ENCODE measurements at places on chromosomes 5 and 9. TPM values are rescaled to one million over a fixed set of nuclear protein-coding genes. Genes with fewer than 3 reads are reported as not detected.
A peak's percentile ranks its signal among the peaks of the same experiment; 100 is the strongest.

DNA sequence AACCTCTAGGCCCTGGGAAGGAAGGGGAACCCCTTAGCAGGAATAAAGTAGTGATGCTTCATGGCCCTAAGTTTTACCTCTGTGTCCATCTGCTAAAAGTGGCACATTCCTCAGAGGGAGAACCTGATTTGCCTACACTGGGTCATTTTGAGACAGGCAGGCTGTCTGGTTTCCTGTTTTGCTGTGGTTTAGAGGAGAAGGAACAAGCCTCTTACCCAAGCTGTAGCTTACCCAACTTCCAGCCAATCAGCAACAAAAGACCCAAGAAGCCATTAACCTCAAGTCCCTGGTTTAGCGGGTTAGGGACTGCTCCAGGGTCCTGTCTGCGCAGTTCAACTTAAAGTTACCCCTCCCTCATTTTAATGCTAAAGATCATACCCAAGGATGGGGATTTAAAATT lies 411.0 kb downstream of the MAT2B start:
- DNase-seq = no peak

DNA sequence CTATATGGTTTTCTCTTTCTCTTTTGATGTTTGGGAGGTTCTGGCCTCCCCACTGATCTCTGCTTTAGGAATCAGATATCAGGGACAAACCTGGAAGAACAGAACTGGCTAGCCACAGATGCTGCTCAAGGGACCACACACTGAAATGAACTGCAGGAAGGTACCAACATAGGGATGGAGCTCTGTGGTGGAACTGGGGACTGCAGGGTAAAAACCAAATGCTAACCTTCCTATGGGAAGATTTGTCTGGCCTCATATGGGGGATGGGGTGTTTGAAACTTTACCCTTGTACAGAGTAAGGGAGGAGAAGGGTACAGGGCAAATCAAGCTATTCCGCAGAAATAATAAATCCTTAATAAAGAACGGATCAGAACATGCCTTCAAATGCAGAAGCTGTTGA lies 49.4 kb downstream of the ELOVL7 start:
- no peak for DNase-seq

AGXT2 gene
- polyA plus RNA-seq = 55.7 TPM

QSOX2 gene
- 16.1 TPM for polyA plus RNA-seq

DNA sequence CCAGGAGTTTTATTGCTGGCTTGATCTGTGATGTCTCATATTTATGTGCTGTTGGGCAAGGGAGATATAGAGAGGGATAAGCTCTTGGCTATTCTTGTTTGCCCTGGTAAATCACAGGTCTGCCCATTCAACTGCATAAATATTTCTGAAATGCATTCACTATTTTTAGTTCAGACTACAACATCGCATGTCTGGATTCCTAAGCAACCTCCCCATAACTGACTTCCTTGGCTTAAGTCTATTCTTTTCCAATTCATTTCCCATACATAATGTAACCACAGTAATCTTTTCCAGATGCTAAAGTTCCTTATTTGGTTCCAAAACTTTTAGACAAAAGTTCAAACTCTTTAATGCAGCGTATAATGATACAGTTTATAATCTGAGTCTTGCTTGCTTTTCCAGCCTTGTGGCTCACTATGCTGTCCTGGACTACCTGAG lies 321.4 kb upstream of the ACTBL2 start:
- DNase-seq = no peak

HAPLN1 gene
- polyA plus RNA-seq = 3.9 TPM

DNA sequence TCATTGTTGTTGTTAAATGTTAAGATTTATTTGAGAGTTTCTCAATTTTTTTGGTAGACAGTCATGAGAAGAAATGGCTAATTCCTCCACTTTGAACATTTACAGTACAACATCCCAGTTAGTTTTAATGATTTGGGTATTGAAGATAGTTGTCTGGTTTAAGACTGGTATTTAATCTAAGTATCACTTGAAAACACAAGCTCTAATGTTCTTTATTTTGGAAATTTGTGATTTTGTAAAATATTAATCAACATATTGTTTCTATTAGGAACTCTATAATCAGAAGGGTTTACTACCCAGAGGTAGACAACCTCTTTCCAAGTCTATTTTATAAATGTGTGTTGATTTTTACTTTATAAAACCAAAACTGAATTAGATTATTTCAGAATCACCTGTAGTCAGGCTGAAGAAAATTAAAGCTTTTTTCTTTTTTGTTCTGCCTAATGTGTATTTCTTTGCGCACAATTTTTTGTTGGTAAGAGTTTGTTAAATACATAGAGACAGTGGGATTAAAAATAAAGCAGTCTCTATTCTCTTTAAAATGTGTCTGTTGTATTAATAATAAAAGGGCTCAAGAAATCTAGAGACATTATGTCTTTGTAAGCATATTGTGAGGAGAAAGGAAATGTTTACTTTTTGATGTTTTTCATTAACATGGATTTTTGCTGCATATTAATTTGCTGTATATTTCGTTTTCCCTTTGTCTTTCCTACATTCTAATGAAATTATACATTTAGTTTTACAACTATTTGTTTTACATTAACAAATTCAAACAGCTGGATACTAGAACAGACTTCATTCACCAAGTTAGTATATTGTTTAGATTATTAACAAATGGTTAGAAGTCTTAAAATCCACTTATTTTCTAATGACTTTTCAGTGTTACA lies 3.9 kb upstream of the PURA start:
- peak; percentile 32 for DNase-seq

DNA sequence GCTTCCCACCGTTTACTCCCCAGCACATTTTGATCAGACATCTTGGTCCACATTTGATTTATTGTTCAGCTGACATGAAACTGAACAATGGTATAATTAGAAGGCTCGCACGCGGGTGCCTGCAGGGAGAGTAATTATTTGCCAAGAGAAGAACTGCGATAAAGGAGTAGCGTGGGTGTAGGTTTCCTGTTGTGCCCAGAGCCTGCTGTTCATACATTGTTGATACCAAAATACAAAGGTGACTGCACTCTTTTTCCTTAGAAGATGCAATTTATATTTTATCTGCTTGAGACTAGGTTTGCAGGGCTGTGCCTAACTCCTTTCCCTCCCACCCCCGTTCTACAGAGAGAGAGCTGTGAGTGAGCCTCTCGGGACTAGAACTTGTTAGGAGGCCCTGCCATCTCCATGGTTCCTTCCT lies 241.8 kb upstream of the MSX2 start:
- no peak for DNase-seq

- no peak for DNase-seq
These were observed 13.6 kb downstream of the CKMT2 start for GRCh38 chr5:81246697-81247096.

- DNase-seq = peak; percentile 53
These were observed 286.6 kb downstream of the CRB2 start for GRCh38 chr9:123642291-123643278.

DNA sequence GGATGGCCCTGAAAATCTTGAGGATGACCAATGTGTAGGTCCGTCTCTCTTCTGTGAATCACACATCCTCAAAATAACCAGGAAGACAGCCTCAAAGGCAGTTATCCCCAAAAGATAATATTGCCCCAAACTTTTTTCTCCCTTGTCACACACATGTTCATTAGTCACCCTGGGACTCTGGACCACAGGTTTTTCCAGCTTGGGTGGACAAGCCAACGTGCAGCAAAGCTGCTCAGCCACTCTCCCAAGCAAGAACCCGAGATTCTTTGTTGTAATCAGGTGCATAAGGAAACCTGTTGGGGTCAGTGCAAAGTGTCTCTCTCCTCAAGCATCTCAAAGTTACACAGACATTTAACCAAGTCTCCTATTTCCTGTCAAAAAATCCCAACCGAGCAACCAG lies 196.6 kb downstream of the GNA14 start:
- DNase-seq = no peak

DNA sequence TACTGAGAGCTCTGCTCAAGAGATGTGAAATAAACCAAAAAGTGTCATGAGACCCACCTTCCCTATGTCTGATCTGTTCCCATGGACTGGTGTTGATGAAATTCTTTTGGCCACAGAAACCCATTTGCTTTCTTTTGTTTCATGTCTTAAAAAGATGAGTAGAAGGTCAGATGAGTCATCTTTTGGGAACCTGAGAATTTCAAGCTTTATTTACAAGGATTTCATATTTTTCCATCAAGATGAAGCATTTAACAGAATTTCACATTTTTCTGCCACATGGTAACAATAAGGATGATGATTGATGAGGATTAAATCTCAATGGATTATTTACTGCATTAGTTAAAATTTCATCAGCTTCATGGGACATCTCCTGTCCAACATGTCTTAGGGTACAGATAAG lies 337.8 kb downstream of the DEPDC1B start:
- no peak for DNase-seq

- no peak for DNase-seq
These were observed 250.5 kb downstream of the NR2F1-AS1 start for GRCh38 chr5:93330506-93330905.

S100Z gene
- 0.33 TPM for polyA plus RNA-seq

GRCh38 chr9:90018688-90019087 lies 413.9 kb downstream of the GADD45G start:
- DNase-seq = no peak

DNA sequence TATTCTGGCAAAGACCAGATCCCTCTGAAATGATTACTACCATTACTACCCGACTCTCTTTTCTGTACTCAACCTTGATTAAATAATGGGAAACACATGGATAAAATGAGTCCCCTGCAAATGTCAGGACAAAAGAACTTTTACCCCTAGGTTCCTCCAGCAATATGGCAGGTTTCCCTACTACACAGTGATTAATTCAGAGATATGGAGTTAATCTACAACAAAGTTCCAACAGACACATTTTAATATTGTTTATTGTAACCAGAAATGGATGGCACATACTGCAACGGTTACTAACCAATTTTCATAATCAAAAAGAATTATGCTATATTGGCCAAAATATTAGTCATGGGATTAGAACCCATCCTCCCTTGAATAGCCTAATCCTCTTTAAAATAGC lies 294.8 kb downstream of the ATPSCKMT start:
- DNase-seq = no peak

DNA sequence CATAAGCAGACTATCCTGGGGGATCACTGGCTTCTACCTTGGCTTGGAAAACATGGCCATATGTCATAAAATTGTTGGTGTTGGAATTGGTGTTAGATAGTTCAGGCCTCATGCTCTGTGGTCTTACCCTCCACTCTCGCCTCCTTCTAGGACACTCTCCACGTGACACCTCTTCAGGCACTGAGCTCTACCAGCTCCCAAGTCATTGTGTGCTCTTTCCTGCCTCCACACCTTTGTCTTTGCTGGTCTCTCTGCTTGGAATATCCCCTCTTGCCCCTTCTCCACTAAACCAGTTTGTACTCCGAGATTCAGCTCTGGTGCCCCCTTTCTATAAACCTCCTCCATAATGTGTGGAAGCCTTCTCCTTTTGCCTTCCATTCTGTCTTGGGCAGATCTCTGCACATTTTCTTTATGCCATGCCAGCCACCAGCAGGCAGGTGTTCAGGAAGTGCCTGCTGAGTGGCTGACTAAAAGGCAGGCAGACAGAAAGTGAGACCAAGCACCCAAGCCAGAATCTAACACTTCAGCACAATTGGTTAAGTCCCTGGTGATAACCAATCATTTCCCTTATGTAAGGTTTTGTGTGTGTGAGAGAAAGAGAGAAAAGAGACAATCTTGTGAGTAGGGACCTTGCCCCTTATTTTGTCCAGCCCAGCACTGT lies 37.7 kb downstream of the SAR1B start:
- DNase-seq = no peak

GRCh38 chr5:139888370-139888769 lies 92.8 kb downstream of the PSD2 start:
- no peak for DNase-seq

C9orf78 gene
- polyA plus RNA-seq = 65.4 TPM

- DNase-seq = no peak
These were observed 2278.0 kb upstream of the WWC1 start for GRCh38 chr5:166013415-166013814.

DNA sequence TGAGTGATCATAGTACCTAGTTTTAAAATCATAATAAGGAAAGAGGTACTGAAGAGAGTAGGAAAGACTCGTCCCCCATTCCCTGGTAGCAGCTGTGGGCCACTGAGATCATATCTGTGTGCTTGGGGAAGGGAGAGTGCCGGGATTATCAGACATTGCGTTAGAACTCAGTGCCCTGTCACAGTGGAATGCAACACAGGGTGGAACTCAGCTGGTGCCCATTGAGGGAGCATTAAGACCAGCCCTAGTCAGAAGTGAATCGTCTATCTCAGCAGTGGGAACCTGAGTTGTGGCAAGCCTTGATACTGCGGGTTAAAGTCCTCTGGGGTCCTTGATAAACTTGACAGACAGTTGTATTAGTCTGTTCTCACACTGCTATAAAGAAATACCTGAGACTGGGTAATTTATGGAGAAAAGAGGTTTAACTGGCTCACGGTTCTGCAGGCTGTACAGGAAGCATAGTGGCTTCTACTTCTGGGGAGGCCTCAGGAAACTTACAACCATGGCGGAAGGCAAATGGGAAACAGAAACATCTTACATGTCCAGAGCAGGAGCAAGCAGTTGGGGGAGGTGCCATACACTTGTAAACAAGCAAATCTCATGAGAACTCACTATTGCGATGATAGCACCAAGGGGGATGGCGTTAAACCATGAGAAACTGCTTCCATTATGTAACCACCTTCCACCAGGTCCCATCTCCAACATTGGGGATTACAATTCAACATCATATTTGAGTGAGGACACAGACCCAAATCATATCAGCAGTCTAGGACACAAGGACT lies 33.1 kb downstream of the NDUFAF2 start:
- DNase-seq = no peak

OR1J2 gene
- polyA plus RNA-seq = not detected

GRCh38 chr5:133370036-133370831 lies 242.1 kb downstream of the FSTL4 start:
- DNase-seq = no peak

DNA sequence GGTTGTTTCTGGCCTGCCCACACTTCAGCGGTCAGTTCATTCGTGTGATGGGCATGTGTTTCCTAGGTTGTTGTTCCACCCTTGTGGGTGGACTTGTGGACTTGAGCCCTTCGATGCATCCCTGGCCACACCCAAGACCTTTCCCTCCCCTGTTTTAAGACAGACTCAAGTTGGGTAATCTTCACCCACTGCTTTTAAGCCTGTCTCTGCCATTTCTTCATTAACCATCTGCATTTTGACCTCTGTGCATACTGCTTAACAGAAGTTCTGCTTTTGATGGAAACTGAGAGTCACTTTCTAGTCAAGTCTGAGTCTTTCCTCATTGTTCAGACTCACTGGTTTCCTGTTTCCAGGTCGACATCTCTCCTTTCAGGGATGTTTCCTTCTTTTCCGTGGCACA lies 233.7 kb downstream of the ARHGEF28 start:
- no peak for DNase-seq

- no peak for DNase-seq
These were observed 60.9 kb upstream of the CTNNA1 start for GRCh38 chr5:138692370-138692769.

DNA sequence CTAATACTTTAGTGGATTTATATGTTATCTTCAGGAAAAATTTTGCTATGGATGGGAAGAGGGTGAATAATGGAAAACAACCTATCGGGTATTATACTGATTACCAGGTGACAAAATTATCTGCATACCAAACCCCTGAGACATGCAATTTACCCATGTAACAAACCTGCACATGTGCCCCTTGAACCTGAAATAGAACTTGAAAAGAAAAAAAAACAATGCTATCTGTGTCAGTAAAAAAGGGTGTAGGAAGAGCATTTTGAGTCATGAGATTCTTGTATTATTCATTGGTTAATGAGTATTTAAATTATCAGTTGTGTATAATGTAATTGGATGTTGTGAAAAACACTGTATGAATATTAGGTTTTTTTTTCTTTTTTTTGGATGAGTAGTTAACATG lies 75.4 kb downstream of the PRR16 start:
- DNase-seq = no peak

- DNase-seq = no peak
These were observed 101.8 kb downstream of the CCDC192 start for GRCh38 chr5:127804886-127805426.

GRCh38 chr5:116371935-116372334 lies 202.7 kb downstream of the SEMA6A start:
- no peak for DNase-seq
